ENCODE measurements at places on chromosomes 16 and 17.

DNA sequence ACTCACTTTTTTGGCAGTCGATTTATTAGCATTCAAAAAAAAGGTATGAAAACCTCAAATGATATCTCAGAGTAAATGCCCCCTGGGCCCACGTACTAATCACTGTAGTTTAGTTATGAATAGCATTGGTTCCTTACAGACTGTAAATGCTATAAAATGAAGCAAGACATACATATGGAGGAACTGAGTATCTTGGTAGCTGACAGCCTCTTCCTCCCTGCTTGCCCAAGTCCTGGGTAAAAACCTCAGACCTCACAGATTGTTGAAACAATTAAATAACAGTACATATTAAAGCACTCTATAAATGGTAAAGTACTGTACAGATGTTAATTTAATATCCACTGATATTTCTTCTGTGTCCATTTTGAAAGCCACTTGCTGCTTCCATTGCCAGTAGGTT is 33.2 kb upstream of the ABCC11 start:
- no peak for DNase-seq

GRCh38 chr17:17545984-17546383 is 45.5 kb downstream of the PEMT start:
- DNase-seq: no peak

- DNase-seq: no peak
These were observed 6.7 kb downstream of the HSPB9 start for GRCh38 chr17:42129109-42129837.

DNA sequence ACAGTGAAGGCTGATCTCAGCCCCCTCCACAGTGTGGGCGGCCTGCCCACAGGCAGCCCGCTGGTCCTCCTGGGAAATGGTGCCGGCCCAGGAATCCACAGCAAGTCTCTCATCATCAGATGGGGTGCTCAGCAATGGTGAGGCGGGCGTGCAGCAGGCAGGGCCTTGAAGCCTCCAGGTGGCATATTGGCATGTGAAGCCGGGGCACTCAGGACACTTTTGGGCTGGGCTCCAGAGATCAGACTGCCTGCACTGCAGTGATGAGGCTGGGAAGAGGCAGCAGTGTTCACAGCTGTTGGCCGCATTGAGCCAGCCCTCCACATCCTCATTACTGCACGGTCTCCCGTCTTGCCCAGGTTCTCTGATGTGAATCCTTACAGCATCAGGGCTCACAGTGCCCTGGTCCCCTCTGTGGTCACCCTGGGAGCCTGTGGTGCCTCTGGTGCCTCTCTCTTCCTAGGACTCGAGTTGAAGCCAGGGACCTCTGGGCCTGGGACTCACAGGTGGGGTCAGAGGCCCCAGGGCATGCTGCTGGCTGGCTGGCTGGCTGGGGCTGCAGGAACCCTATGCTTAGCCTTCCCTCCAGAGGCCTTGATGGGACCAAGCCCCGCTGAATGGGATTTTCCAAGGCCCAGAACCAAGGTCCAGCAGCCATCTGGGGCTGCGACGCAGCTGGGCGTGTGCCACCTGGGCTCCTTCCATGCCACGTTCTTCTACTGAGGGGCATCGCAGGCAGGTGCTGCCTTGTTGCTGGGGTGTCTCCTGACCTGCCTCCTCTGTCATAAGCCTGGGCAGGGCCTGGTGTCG is 48.6 kb downstream of the TNFRSF13B start:
- no peak for DNase-seq

GRCh38 chr16:76502555-76502954 is 225.4 kb downstream of the CNTNAP4 start:
- DNase-seq: no peak

- DNase-seq: no peak
These were observed 249.4 kb downstream of the SNX29 start for GRCh38 chr16:12225806-12226465.

DNA sequence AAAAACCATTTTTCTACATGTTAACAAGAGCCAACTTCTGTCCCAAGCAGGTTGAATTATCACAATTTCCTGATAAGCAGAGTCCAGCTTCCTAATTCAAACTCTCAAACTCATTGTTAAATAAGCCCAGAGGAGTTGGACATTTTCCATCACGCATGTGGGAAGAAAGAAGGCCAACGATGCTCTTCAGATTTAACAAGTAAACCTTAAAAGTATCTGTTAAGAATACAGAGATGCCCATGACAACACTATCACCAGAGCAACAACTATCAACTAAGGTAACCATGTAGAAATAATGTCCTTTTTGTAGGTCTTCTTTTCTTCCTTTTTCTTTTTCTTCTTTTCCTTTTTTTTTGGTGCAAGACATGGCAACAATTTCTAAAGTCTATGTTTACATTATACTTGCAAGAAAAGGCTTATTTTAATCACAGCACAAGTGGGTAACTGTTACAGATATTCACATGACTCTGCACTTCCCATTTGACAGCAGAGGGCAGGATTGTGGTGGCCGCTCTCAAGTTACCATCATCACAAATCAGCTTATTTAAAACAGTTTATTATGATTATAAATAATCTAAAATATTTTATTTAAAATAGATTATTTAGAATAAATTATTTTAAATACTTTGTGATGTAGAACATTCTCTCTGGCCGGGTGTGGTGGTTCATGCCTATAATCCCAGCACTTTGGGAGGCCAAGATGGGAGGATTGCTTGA is 35.7 kb upstream of the DHRS7B start:
- DNase-seq: no peak

GRCh38 chr16:89883346-89884040 is 10.1 kb downstream of the TCF25 start:
- DNase-seq: no peak

DNA sequence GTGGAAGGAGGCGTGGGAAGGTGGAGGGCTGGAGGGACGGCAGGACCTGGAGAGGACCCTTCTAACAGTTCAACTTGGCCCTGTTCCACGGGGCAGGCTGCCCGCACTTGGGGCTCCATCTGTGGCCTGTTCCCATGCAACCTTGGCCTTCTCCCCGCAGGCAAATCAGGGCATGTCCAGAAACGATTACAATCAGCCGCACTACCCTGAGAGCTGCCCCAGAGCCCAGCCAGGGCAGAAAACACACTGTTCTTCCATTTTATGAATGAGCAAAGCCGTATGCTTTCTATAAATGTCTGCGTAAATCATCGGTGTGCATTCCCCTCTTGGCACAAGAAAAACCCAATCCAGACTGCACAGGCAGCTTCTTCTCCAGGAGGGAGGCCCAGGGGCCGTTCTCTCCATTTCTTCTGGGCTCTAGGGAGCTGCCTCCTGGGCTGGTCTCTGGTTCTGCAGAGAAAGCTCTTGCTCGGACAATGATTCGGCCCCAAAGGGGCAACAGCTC is 228.7 kb downstream of the SOX9 start:
- no peak for DNase-seq

DNA sequence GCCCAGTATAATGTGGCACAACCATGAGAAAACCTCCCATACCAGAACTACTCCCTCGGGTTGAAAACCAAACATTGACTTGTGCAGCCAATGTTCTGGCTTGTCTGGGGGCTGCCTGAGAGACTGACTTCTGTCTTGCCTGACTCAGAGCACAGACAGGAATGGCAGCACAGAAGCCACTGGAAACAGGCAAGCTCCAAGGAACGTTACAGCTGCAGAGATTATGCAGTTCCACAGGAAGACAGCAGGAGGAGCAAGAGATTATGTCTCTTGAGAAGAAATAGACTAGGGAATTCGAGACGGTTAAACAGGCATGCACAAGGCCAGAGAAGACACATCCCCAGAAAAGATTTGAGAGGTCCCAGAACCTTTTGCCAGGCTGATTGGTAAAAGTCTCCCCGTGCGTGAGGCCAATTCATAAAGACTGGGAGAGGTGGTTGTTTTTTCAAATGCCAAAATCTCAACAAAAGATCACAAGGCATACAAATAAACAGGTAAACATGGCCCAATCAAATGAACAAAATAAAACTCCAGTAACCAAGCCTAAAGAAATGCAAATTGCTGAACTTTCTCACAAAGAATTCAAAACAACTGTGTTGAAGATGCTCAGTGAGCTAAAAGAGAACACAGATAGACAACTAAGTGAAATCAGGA is 90.6 kb upstream of the CDH5 start:
- DNase-seq: peak; percentile 41

GRCh38 chr16:65746941-65747340 is 619.5 kb upstream of the CDH5 start:
- DNase-seq: no peak

- no peak for DNase-seq
These were observed 3.1 kb downstream of the MAPK7 start for GRCh38 chr17:19381361-19381740.

- DNase-seq: peak; percentile 64
These were observed 55.5 kb downstream of the SYT17 start for GRCh38 chr16:19223235-19224170.

DNA sequence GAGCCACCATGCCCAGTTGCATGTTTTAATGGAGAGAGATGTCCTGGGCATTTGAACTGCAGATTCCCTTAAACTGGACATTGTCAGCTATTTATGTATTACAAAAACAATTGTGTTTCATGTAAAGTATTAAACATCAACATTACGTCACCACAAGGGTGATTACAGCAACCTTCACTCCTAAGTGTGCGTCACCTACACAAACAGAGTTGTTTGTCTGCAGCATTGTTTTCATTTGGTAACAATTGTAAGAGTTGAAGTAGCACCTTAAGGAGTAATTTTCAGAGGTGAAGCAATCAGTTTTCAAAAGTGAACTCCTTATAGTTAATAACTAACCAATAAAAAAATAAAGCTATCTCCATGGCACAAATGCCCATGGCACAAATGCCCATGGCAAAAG is 271.4 kb downstream of the IRX3 start:
- no peak for DNase-seq

DNA sequence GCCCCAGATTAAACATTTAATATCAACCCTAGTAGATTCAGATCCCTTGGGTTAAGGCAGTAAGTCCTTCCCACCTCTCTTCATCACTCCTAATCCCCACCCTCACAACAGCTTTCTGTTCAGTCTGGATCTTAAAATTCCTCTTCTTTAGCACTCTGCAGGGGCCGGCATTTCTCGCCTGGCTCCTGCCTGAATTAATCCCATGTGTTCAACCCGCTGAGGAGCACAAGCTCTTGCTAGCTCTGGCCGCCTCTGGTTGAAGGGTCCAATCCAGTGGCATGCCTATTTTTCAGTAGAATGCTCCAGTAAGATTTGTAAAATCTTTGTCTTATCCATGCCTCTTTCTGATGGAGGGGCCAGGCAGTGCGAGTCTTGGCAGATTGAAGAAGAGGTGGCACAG is 59.2 kb downstream of the CYB5B start:
- no peak for DNase-seq

DNA sequence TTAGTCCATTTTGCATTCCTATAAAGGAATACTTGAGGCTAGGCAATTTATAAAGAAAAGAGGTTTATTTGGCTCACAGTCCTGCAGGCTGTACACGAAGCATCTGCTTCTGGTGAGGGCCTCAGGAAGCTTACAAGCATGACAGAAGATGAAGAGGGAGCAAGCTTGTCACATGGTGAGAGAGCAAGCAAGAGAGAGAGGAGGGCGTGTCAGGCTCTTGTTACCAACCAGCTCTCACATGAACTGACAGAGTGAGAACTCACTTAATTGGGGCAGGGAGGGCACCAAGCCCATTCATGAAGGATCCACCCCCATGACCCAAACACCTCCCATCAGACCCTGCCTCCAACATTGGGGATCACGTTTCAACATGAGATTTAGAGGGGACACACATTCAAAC is 1.6 kb downstream of the CHCT1 start:
- DNase-seq: no peak

DNA sequence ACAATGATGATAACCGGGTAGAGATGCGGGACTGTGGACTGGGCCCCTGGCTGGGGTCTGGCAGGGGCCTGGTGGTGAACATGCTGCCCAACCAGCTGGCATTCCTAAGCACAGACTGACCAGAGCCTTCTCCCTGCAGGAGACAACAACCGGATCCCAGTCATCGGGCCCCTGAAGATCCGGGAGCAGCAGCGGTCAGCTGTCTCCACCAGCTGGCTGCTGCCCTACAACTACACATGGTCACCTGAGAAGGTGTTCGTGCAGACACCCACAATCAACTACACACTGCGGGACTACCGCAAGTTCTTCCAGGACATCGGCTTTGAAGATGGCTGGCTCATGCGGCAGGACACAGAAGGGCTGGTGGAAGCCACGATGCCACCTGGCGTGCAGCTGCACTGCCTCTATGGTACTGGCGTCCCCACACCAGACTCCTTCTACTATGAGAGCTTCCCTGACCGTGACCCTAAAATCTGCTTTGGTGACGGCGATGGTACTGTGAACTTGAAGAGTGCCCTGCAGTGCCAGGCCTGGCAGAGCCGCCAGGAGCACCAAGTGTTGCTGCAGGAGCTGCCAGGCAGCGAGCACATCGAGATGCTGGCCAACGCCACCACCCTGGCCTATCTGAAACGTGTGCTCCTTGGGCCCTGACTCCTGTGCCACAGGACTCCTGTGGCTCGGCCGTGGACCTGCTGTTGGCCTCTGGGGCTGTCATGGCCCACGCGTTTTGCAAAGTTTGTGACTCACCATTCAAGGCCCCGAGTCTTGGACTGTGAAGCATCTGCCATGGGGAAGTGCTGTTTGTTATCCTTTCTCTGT is 5.1 kb upstream of the SLC7A6 start:
- DNase-seq: no peak

DNA sequence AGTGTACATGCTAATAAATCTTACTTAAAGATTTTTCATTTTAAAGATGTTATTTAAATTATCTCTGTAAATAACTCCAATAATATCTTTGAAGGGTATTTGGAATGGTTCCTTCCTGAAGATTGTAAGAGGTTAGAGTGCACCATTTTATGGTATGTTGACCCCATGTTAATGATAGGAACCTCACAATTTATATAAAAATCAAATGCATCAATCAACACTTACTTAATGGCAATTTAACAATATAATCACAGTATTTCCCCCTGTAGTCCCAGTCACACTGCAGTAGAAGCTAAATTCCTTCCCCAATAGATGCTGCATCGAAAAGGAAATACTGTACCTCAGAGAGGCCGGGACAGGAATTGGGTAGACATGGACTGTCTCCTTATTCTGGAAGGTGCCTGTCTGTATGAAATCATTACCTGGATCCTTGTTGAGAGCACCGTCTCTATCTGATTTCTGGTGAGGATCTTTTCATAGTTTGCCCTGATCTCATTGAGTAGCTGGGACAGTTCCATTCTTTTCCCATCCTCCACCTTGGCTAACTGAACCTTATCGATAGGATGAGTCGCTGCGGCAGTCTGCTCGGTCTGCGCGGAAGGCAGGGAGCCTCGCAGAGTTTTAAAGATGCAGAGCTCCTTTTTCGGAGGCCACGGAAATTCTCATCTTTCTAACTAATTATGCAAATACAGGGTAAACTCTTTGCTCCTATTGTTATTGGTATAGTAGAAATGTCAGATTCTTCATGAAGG is at the start of gene KRT222:
TSS of gene KRT222 (minus strand) at position 596 of the 752 bp plus-strand sequence. CDS start at position 518, 78 bp downstream.
- DNase-seq: no peak

DNA sequence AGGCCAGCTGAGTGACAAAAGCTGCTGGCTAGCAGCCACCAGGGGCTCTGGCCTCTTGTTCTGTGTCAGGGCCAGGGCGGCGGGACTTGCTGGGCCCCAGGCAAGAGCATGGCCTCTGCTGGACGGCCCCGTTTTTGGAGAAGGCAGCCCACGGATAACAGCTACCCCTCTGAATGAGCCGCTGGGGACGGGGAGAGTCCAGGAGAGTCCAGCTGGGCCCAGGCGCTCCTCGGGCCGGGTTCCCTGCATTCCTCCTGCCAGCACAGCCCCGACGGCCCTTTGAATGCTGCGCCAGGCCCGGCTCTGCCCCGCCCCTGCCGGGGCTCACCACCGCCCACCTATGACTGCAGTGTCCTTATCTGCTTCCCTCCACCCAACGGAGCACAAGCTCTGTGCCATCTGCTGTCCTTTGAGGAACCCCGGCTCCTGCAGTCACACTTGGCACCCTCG is 33.4 kb downstream of the SLC7A5 start:
- no peak for DNase-seq

All from activated CD4-positive, alpha-beta T cell treated with anti-CD3 and anti-CD28 coated beads, Interleukin-2, Interleukin-6, amounts not matched to agents 100 ng/mL and 50 ng/mL, durations not matched to agents 16 hours and 8 hours (primary cell).